Skin of body (tissue), 3 donors: ENCODE measurements at places on chromosomes 1 and 21. TPM values are rescaled to one million over a fixed set of nuclear protein-coding genes. Genes with fewer than 3 reads are reported as not detected.

- peak; percentile 77 for DNase-seq
These were observed 21.4 kb downstream of the SEC16B start for GRCh38 chr1:177948336-177948972.

DNA sequence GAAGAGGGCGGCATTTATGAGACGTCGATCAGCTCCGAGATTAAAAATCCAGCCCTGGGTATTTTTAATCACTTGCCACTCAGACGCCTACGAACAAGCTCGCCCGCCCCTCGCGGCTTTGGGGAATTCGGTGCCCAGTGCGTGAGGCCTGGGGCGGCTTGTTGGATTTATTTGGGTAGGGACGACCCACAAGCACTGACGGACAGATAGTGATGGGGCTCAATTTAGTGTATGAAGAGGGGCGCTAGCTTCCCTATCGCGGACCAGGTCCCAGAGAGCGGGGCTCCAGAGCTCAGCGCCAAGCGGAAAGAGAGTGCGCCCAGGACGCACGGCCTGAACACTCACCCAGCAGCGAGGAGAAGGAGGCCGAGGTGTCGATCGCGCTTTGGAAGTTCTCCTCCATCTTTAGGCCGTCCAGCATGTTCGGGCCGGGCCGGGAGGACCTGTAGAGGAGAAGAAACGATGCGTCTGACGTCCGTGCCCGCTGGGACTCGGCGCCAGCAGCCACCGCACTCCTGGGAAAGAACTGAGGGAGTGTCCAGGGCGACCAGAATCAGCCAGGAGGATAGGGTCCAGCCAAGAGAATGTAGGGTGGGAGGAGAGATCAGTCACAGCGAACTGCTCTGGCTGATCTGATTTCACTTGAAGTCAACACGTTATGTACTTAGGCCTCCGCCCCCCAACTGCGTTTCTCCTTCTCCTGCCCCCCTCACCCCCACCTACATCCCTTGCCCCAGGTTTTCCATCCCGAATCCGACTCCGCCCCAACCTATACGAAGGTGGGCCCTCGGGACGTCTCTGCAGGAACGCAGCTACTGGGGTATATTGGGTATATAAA lies 1.2 kb downstream of the LMX1A start:
- no peak for DNase-seq

- DNase-seq = no peak
These were observed 157.7 kb downstream of the MAST2 start for GRCh38 chr1:45960930-45961715.

GRCh38 chr1:93995837-93996536 lies 86.8 kb upstream of the GCLM start:
- no peak for DNase-seq

DNA sequence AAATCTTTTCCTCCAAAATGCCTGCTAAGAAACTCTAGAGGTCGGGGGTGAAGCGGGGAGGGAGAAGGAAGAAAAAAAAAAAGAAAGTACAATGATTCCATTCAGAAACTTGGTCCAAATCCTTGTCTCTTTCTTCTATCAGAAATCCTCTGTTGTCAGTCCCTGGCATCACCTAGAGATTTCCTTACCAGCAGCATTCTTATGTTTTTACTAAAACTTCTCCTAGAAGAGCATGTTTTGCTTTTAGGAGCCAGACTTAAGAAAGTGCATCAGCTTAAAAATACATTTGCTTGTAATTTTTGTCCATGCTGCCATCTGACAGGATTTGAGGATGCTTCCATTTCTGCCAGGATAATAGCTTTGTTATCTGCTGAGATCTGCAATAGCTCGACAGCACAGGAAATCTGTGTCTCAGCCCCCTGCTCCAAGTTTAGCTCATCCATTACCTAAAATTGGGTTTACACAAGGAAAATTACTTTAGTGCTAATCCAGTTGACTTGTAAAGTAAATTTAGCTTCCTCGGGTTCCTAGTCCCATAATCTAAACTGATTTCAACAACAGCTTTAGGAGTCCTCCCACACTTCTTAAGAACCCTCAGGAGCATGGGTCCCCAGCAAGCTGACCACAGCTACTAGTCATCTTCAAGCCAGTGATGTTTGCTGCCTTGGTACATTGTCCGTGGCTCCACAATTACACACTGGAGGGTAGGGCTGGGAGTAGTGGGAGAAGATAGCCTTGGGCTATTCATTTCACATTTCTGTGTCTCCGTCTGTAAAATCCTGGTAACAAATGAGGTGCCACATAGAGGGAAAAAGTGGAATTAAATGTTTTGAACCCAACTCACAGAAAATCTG lies 92.3 kb upstream of the UBE2U start:
- DNase-seq = no peak

DNA sequence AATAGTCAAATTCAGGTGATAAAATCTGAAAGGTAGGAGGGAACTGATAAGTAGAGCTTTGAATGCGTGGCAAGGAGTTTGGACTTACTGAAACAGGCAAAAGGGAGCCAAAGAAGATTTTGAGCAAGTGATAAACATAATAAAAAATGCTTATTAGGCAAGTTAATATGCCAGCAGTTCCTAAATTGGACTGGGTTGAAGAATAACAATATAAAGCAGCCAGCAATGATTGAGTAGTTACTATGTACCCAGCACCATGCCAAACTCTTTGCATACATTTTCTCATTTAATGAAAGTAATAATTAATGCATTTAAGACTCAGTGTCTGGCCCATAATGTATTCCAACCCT lies 23.8 kb upstream of the AHCYL1 start:
- DNase-seq = no peak

GRCh38 chr1:5909576-5910275 lies 82.5 kb downstream of the NPHP4 start:
- no peak for DNase-seq

DNA sequence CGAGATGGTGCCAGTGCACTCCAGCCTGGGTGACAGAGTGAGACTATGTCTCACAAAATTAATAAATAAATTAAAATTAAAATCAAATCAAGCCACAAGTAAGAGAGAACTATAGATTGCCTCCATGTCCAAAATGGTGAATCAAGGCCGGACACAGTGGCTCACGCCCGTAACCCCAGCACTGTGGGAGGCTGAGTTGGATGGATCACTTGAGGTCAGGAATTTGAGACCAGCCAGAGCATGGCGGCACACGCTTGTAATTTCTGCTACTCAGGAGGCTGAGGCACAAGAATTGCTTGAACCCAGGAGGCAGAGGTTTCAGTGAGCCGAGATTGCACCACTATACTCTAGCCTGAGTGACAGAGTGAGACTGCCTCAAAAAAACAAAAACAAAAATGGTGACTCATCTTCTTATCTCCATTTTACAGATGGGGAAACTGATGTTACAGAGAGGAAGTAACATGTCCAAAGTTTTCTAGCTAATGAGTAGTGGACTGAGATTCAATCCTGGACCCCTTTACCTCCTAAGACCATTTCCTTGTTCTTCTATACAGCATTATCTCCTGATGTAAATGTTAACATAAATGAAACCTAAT lies 99.0 kb upstream of the HNRNPU start:
- DNase-seq = no peak

- DNase-seq = no peak
These were observed 1.5 kb downstream of the RABGGTB start for GRCh38 chr1:75787524-75787923.

DNA sequence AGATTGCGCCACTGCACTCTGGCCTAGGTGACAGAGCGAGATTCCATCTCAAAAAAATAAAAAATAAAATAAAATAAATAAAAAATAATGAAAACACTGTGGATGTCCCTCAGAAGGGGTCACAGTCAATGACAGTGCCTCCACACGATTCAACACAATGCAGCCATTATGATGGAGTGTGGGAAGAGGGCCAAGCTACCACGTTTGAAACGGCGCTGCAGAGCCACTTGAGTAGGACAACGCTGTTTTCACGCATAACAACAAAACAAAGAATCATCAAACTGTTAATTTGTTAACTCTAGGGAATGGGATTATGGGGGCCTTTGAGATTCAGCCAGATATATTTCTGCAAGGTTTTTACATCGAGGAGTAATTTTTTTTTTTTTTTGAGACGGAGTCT lies 36.5 kb downstream of the NKAIN1 start:
- DNase-seq = no peak

GRCh38 chr21:18617291-18617690 lies 213.7 kb upstream of the TMPRSS15 start:
- no peak for DNase-seq

DNA sequence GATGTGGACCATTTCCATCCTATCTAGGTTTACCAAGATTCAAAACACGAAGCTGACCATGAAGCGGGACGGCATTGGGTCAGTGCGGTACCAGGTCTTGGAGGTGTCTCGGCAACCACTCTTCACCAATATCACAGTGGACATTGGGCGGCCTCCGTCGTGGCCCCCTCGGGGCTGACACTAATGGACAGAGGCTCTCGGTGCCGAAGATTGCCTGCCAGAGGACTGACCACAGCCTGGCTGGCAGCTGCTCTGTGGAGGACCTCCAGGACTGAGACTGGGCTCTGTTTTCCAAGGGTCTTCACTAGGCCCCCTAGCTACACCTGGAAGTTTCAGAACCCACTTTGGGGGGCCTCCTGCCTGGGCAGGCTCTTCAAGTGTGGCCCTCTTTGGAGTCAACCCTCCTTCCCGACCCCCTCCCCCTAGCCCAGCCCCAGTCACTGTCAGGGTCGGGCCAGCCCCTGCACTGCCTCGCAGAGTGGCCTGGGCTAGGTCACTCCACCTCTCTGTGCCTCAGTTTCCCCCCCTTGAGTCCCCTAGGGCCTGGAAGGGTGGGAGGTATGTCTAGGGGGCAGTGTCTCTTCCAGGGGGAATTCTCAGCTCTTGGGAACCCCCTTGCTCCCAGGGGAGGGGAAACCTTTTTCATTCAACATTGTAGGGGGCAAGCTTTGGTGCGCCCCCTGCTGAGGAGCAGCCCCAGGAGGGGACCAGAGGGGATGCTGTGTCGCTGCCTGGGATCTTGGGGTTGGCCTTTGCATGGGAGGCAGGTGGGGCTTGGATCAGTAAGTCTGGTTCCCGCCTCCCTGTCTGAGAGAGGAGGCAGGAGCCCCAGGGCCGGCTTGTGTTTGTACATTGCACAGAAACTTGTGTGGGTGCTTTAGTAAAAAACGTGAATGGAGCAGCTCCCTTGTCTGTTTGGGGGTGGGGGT lies 864 bp upstream of the CCDC24 start:
- no peak for DNase-seq

GRCh38 chr1:42422737-42423136 lies 33.1 kb downstream of the ZMYND12 start:
- DNase-seq = peak; percentile 64

DNA sequence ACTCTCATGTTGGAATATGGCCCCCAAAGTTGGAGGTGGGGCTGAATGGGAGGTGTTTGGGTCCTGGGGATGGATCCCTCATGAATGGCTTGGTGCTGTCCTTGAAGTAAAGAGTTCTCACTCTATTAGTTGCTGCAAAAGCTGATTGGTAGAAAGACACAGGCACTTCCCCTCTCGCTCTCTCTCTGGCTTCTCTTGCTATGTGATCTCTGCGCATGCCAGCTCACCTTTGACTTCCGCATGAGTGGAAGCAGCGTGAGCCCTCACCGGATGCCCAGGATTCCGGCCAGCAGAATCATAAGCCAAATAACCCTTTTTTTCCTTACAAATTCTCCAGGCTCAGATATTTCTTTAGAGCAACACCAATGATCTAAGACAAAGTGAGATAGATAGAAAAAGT lies 20.9 kb upstream of the CCSAP start:
- DNase-seq = no peak

- no peak for DNase-seq
These were observed 33.3 kb downstream of the TCEANC2 start for GRCh38 chr1:54086754-54087153.

DNA sequence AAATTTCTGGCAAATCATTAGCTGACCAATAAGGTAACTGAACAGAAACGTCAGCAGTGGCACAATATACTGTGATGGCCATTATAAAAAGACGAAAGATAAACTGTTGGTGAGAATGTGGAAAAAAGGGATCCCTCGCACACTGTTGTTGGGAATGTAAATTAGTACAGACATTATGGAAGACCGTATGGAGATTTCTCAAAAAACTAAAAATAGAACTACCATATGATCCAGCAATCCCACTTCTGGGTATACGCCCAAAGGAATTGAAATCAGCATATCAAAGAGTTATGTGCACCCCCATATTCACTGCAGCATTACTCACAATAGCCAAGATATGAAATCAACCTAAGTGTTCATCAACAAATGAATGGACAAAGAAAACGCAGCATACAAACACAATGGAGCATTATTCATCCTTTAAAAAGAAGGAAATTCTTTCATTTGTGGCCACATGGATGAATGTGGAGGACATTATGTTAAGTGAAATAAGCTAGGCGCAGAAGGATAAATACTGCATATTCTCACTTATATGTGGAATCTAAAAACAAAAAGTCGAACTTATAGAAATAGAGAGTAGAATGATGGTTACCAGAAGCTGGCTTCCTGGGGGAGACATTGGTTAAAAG lies 257.7 kb downstream of the RHOU start:
- no peak for DNase-seq

DNA sequence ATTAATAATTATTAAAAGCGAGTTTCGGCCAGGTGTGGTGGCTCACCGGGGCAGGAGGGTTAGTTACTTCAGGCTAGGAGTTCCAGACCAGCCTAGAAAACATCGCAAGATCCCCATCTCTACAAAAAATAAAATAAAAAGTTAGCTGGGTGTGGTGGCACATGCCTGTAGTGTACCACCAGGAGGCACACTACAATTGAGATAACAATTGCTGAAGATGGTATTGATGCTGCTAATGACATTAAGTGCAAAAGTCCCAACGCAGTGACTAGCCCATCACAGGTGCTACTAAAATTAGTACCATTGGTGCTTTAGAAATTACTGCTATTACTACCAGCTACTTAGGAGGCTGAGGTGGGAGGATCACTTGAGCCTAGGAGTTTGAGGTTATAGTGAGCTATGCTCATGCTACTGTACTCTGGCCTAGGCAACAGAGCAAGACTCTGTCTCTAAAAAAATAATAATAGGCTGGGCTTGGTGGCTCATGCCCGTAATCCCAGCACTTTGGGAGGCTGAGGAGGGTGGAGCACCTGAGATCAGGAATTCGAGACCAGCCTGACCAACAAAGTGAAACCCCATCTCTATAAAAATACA lies 156.6 kb downstream of the GREM2 start:
- no peak for DNase-seq

DNA sequence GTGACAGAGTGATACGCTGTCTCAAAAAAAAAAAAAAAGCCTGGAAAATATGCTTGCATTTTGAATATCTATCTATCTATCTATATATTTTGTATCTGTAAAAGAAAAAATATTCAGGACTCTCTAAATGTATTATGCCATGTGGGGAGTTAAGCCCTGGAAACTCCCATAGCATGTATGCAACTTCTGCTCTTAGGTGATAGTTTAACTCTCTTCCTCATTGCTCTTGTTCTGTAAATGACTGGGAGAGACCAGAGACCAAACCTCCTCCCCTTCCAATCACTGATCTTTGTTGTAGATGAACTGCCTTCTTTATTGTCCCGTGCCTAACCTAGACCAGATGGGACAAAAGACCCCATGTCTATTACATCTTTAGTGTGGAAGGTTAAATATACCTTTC lies 37.6 kb upstream of the CAMTA1 start:
- no peak for DNase-seq

GRCh38 chr21:35316933-35317332 lies 267.8 kb upstream of the RUNX1 start:
- no peak for DNase-seq

Gene KCNQ4
- total RNA-seq = 1.8 TPM

Gene CFAP107
- not detected for total RNA-seq

Gene C1orf226
- total RNA-seq = 1.5 TPM

Gene PRKAA2
- 10.6 TPM for total RNA-seq

Gene CRYAA
- total RNA-seq = not detected

Gene PDC
- not detected for total RNA-seq

Gene LRRC41
- 48.4 TPM for total RNA-seq

Gene SPRR2E
- total RNA-seq = 16.7 TPM

Gene LCE1A
- total RNA-seq = 1.7 TPM

Gene PPM1J
- 0.59 TPM for total RNA-seq

Gene LSM10
- total RNA-seq = 7.3 TPM

Gene SLAMF9
- total RNA-seq = not detected

Gene TLR5
- total RNA-seq = 5.5 TPM
